Erythroblast (primary cell): ENCODE measurements at places on chromosomes 7 and 10.

GRCh38 chr7:47992446-47992845 is 13.0 kb upstream of the HUS1 start:
- DNase-seq = no peak

- no peak for DNase-seq
Observed at GRCh38 chr10:98168766-98169165, 34.3 kb downstream of the R3HCC1L start.

GRCh38 chr7:45890902-45891461 is 2.7 kb downstream of the IGFBP1 start:
- DNase-seq = peak; percentile 30

DNA sequence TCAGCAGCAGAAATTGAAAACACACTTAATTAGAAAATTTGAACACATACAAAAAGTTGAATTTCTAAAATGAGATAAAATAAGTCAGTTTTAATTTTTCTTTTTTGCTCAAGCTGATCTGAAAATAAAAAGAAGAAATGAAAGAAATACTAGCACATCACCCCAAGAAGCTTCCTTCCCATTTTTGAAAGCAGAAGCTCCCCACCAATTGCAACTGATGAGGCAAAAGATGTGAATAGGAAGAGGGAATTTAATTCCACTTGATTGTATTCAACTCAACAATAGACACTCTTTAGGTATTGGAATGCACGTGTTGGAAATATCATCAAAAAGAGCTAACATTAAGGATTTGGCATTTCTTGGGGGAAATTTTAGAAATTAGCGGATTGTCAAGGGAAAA is 175.8 kb downstream of the TRIL start:
- no peak for DNase-seq

- DNase-seq = peak; percentile 58
Observed at GRCh38 chr10:119541459-119542356, 811 bp downstream of the RGS10 start.

- no peak for DNase-seq
Observed at GRCh38 chr7:92589056-92589455, 1.1 kb downstream of the FAM133B start.

GRCh38 chr10:92420546-92421275 is 129.7 kb downstream of the MARCHF5 start:
- DNase-seq = peak; percentile 28

GRCh38 chr10:55263327-55263726 is 462.3 kb upstream of the PCDH15 start:
- no peak for DNase-seq

- DNase-seq = no peak
Observed at GRCh38 chr10:4822208-4822607, 3.8 kb upstream of the AKR1E2 start.

GRCh38 chr10:16603308-16603707 is 81.6 kb upstream of the C1QL3 start:
- DNase-seq = no peak

DNA sequence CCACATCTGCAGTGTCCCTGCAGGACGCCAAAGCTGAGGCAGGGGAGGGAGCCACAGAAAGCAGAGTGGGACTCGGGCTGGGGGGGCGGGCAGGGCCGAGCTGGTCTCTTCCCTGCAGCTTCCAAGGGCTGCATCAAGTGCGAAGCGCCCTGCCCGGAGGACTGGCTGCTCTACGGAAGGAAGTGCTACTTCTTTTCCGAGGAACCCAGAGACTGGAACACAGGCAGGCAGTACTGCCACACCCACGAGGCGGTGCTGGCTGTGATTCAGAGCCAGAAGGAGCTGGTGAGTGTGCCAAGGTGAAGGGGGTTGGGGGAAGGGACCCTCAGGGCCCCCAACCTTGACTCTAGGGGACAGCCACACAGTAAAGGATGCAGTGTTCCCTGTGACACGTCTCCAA is 16.7 kb downstream of the CLEC2L start:
- no peak for DNase-seq

DNA sequence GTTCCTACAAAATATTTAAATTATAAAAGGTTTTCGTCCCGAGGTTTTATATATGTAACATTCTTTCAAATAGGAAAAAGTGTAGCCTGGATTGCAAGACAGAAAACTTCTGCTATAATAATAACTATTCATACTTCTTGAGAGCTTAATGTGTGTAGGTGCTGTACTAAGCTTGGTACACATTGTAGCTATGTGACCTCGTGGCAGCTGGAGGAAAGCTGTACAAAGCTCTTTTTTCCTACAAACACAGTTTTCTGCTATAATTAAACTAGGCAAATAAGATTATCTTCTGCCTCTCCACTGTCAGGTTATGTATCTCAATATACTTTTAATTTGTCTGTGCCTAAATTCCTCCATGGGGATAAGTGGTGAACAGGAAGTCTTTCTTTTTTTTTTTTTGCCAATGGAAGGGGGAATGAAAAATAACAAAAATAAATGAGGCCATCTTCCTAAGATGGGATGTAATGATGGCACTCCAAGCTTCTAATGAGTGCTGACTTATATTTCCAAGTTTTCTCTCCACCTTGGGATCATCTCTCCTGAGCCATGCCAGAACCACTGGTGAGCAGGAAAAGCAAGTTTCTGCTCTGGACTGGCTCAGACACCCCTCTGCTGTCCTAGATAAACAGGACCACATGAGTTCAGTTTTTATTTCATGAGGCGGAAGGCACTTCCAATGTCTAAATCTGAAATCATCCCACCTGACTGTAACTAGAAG is 9.9 kb downstream of the SGMS1 start:
- DNase-seq = no peak

GRCh38 chr7:22845221-22845834 is 22.7 kb upstream of the TOMM7 start:
- DNase-seq = no peak

GRCh38 chr10:8305876-8306652 is 251.6 kb downstream of the GATA3 start:
- no peak for DNase-seq

- no peak for DNase-seq
Observed at GRCh38 chr7:123677061-123677715, 21.5 kb downstream of the LMOD2 start.

- no peak for DNase-seq
Observed at GRCh38 chr7:395643-396042, 105.7 kb downstream of the FOXL3 start.

GRCh38 chr10:78520737-78521430 is 487.2 kb downstream of the RPS24 start:
- peak; percentile 7 for DNase-seq

DNA sequence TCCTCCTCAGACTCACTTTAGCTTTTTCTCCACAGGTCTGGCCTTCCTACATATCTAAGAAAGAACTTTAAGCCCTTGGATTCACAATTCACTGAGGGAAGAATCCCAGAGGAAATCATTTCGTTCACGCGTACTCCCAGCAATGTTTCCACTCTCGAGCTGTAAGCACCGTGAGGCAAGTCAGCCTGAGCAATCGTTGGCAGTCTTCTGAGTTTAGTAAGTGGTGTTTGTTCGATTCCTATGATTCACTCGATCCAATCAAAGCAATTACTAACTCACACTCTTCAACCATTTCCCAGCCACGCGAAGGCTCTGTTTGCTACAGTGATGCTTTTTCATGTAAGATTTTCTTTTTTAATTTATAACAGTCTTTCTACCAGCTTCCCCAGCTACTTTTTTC is 10.2 kb upstream of the PRLHR start:
- DNase-seq = no peak

GRCh38 chr10:80465839-80466590 is 11.9 kb downstream of the TSPAN14 start:
- DNase-seq = no peak

DNA sequence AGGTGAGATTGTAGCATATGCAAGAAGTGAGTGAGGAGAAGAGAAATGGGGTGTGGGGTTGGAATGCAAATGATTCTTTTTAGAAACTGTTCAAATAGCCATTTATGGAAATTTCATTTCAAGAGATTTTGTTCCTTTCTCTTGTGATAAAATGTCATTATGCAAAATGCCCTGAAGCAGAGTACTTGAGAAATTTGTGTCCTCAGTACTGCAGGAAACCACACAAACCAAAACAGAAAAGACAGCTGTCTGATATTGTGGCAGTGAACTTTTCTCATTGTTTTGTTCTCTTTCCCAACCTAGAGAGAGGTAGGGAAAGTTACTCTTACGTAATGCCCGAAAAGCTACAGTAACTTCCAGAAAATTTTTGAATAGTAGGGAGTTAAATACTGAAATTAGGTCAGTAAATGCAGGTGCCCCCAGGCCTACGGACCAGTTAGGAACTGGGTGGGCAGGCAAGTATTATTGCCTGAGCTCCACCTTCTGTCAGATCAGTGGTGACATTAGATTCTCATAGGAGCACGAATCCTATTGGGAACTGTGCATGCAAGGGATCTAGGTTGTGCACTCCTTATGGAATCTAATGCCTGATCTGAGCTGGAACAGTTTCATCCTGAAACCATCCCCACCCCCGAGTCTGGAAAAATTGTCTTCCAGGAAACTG is 34.0 kb downstream of the DLD start:
- no peak for DNase-seq

GRCh38 chr10:87961314-87961713 is 97.9 kb downstream of the PTEN start:
- DNase-seq = no peak

DNA sequence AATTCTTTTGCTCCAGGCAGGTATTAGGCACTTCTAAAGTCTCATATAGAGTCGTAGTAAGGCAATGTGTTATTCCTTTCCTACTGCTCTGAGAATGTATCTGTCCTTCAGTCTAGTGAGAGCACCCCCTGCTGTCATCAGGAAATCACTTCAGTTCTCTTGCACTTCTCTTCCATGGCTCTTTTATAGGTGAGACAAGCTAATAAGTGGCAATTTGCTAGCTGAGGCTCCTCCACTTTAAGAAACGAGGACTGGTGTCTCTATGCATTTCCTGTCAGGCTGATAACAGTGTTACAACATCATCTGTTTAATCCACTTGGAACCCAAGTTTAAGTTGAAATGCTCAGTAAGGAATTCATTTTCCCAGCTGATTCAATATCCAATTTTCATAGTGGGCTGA is 350.6 kb downstream of the TFEC start:
- peak; percentile 22 for DNase-seq

DNA sequence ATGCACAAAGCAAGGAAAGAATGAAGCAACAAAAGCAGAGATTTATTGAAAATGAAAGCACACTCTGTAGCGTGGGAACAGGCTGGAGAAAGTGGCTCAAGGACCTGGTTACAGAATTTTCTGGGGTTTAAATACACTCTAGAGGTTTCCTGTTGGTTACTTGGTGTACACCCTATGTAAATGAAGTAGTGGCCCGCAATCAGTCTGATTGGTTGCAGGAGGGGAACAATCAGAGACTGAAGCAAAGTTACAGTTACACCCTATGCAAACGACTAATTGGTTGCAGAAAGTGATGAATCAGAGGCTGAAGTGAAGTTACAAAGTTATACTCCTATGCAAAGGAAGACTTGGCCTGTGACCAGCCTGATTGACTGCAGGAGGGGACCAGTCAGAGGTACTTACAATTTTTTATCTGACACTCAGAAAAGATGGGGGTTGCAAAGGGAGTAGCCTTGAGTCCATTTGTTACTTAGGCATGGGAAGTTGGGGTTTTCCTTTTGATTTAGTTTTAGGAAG is 3.6 kb upstream of the MTPN start:
- DNase-seq = no peak

- peak; percentile 46 for DNase-seq
Observed at GRCh38 chr10:79898597-79899325, 50.1 kb downstream of the SFTPD start.

DNA sequence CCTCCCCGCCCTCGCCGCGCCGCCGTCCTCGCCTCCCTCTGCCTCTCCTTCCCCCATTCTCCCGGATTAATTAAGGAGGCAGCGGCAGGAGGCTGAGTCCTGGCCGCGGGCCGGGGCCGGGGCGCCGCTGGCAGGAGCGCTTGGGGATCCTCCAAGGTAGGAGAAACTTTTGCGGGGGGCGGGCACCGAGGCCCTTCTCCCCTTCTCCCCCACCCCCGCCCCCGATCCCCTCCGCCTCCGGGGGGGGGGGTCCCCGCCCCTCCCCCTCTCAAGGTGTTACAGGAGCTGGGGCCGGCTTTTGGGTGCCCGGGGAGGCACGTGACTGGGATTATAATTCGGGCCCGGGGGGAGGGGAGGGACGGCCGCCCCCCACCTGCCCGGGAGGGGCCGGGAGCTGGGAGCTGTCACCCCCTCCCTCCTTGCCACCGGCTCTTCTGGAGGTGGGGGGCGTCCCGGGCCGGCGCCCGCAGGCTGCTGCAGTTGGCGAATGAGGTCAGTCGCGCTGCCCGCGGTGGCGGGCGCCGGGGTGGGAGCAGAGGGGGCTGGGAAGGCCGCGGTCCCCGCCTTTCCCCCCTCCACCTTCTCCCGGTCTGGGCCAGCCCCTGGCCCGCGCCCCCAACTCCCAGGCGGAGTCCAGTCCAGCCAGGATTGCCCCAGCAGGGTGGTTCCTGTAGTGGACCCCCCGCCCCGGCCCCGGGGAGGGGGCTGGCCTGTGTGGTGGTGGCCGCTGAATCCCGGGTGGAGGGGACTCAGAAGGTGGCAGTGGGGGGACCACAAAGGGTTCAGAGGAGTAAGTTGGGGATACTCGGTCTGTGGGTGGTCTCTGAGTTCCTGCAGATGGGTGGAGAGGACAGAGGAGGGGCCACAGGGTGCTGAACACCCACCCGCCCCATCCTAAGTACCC is 567 bp downstream of the GTF2IRD1 start:
- no peak for DNase-seq

- DNase-seq = no peak
Observed at GRCh38 chr7:11710377-11710776, 121.6 kb downstream of the THSD7A start.

GRCh38 chr7:35255443-35256255 is 1.7 kb upstream of the TBX20 start:
- DNase-seq = no peak

GRCh38 chr7:47852330-47853245 is 95.7 kb downstream of the PKD1L1 start:
- no peak for DNase-seq

DNA sequence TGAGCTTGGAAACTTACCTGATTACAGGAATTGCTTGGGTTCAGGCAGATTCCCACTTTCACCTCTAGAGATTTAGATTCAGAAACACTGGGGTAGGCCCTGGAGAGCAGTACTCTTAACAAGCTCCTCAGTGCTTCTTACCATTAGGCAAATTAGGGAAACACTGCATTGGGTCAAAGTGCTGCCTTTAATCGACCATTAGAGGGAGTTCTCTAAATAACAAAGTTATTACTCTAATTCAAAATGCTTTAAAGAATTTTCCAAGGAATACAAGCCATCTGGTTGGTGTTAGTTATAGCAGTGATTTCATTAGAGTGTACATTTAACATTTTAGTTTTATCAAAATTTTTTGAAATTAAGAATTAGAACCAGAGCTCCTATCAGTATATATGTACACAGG is 324.5 kb downstream of the GFRA1 start:
- no peak for DNase-seq

DNA sequence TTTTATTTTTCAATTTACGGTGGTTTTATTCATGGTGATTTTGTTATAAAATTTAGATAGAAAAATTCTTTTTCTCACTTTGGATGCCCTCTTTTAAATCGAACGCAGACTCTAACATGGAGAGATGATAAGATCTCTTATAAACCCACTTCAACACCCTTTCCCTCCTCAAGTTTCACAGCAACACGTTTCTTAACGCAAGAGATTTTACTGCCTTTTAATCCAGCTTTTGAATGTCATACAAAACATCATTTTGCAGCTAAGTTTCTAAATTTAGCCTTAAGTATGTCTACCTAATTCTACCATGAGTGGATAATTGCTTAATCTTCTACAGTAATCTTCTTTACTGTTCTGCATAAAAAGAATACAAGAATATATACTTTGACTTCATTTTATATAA is 70.0 kb downstream of the SEMA3C start:
- no peak for DNase-seq
